ENCODE measurements at places on chromosomes 16 and 17.
A peak's percentile ranks its signal among the peaks of the same experiment; 100 is the strongest.

GRCh38 chr16:25729188-25729915, 37.6 kb downstream of the HS3ST4 start:
- peak; percentile 4 for DNase-seq

DNA sequence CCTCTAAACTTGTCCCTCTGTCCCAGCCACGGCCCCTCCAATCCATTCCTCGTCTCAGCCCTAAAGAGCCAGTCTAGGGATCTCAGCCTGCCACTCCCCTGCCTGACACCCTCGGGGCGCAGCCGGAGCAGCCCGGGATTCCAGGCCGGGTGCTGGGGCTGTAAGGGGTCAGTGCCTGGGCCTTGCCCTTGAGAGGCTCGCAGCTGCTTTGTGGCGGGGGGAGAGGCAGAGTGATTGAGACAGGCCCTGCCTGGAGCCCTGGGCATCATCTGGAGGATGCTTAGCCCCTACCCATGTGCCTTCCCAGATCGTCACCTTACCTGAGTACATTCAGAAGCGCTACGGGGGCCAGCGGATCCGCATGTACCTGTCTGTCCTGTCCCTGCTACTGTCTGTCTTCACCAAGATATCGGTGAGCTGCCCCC, 8.3 kb downstream of the SLC5A10 start:
- no peak for DNase-seq

DNA sequence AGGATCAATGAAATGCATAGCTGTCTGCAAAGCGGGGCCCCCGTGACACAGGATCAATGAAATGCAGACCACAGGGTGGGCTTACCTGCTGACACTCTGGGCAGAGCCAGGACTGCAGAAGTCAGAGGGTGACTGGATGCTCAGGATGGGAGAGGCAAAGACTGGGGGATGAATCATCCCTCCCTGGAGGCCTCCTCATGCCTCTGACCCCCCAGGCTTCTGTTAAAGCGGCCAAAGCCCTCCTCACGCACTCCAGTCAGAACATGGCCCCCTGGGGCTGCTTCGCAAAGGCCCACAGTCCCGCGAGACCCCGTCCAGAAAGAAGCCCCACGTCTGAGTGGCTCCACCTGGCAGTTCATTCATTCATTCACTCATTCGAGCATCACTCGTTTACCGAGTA, 38.4 kb upstream of the FOXF1 start:
- no peak for DNase-seq

DNA sequence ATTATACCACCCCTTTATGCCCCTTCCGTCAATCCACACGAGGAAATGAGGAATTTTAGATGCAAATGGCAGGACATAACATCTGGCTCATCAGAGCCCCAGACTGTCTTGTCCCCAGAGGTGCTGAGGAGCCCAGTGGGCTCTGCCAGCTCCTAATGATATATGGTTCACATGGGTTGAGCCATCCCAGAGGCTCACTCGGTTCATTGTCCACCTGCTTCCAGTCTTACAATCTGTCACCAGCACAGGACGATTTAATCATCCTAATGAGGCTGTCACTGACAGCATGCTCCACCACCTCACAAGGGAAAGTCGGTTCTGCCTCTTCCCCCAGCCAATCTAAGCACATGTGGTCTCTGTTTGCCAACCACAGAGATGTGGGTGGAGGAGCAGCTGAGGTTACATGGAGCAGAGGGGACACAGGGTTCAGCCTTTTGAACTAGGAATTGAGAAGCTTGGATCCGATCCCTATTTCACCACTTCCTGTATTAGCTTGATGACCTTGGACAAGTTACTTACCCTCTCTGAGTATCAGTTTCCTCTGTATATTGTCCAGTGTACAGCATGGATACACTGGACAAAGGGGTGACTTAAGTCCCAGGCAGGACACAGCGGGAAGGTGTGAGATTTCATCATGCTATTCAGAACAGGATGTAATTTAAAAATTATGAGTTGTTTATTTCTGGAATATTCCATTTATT, 27.0 kb upstream of the DHX8 start:
- DNase-seq = peak; percentile 93

DNA sequence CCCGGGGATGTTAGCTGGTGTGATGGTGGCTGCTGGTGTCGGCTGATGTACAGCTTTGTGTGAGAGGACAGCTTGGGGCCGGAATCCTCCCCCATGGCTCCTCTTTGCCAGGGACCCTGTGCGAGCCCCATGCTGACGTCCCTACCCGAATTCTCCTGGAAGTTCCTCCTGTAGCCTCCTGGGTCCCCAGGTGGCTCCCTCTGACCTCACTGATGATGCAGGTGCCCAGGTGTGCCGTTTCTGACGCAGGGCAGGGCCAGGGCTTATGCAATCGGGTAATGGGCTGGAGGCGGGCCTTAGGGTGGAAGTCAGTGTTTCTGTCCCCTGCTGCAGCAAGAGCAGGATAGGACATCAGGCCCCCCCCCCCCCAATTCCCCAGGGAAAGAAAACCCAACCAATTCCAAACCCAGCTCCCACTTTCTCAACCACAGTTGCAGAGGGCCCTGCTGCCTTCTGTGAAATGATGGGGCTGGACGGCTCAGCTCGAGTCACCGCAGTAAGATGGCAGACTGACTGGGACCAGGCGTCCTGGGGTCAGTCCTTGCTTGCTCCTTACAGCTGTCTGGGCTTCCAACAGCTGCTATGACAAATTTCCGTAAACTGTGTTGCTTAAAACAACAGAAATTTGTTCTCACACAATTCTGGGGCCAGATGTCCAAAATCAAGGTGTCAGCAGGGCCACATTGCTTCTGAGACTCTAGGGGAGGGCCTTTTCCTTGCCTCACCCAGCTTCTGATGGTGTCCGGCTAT, 139.0 kb upstream of the PLCG2 start:
- no peak for DNase-seq

- DNase-seq = no peak
Measured at GRCh38 chr16:89573826-89574680, 1.5 kb upstream of the CPNE7 start.

- peak; percentile 22 for DNase-seq
Measured at GRCh38 chr17:14833201-14833785, 431.8 kb downstream of the PMP22 start.

GRCh38 chr17:55302407-55302787, 37.6 kb downstream of the HLF start:
- no peak for DNase-seq

All from inflammatory macrophage treated with lipopolysaccharide for 4 hours (primary cell).